Muscle of leg (tissue), 16 donors: ENCODE measurements at places on chromosomes 7 and 10. TPM values are rescaled to one million over a fixed set of nuclear protein-coding genes. Genes with fewer than 3 reads are reported as not detected.

- DNase-seq = no peak
Observed at GRCh38 chr10:48742891-48743860, 58.5 kb downstream of the WDFY4 start.

DNA sequence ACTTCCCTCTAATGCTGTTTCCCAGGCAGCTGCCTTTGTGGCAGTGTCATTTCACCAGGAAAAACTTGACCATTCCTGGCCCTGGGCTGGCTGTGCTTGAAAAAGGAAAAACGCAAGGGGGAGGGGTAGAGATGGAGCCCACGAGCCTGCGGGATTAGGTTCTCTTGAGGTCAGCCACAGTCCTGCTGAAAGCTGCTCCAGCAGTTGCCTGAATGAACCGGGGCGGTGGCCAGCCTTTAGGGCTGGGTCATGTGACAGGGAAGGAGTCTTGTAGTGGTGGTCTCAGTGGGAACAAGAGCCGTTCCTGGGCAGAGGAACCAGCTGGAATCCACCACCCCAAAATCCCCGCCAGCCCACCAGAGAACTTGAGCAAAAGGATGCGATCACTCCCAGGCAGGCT is 51.2 kb upstream of the LRRC4 start:
- no peak for DNase-seq

The POLR2J gene
- total RNA-seq = 45.7 TPM

The C10orf53 gene
- total RNA-seq = not detected

The FFAR4 gene
- not detected for total RNA-seq

The TRIM73 gene
- 1.6 TPM for total RNA-seq

GRCh38 chr7:156155988-156156733 is 343.9 kb upstream of the SHH start:
- peak; percentile 25 for DNase-seq

The AUTS2 gene
- total RNA-seq = 28.6 TPM

The IFIT5 gene
- 12.2 TPM for total RNA-seq

GRCh38 chr10:11106621-11107374 is 89.1 kb downstream of the CELF2 start:
- DNase-seq = no peak

The DNAJC12 gene
- total RNA-seq = 8.5 TPM

DNA sequence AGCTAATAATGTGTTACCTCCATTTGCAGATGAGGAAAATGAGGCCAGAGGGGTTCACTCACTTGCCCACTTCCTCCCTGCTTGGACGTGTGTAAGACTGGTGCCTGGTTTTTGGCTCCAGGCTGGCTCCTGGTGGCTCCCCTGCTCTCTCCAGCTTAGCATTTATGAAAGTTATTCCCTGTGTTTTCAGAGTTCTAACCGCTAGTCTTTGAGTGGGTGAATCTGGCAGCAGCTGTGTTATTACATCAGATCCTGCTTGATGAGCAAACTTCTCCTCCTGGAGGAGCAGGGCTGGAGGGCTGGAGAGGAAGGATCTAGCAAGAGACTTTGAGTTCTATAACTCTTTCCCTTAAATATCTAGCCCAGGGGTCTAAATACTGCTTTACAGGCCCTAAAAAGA is 80.9 kb upstream of the AGBL3 start:
- peak; percentile 88 for DNase-seq

DNA sequence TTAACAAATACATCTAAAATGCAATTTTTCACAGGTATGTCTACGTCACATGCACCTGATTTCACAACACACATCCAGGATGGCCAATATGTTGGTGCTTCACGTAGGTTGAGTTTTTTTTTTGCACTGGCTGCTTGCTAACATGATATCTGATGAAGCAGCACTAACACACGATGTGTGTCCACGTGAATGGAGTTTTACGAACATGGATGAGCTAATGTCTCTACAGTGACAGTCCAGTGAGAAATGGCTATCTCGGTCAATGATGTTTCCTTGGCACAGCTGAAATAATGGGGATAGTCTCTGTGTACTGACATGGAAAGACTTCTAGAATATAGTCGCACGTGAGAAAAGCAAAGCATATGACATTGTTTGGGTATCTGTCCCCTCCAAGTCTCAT is 563.9 kb upstream of the ADARB2 start:
- no peak for DNase-seq

DNA sequence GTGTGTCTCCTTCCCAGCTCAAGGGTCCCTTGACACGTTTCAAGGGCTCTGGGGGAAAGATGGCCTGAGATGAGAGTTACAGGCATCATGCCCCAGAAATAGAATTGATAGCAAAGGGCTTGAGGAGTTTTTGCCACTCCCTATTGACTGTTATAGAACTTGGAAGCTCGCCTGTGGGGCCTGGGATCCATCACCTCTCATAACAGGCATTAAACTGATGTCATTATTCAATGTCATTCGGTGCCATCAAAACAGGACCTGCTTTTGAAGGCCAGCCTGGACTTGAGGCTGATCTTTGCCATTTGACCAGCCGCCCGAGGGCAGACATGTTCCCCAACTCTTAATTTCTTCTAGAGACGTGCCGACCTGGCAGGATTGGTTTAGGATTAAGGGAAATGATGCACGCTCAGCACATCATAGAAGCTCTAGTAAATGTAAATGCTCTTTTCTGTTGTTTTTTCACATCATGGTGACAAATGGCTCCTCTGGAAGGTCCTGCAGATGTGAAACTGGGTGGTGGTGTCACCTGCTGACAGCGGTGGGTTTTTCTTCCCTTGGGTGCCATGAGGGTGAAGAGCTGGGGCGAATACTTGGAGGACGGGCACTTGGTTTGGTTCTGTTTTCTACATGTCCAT is 16.7 kb upstream of the KLF6 start:
- no peak for DNase-seq

- no peak for DNase-seq
Observed at GRCh38 chr7:94580601-94581000, 71.0 kb downstream of the CASD1 start.

GRCh38 chr7:151046603-151047573 is 1.4 kb upstream of the ASIC3 start:
- DNase-seq = peak; percentile 71

- DNase-seq = no peak
Observed at GRCh38 chr7:36929791-36930190, 205.5 kb upstream of the AOAH start.

The SVIL gene
- 129 TPM for total RNA-seq

The LRRC4 gene
- total RNA-seq = 2.0 TPM

The PTF1A gene
- total RNA-seq = not detected

- DNase-seq = no peak
Observed at GRCh38 chr7:42189535-42189934, 47.5 kb downstream of the GLI3 start.

The ADRB1 gene
- total RNA-seq = 0.09 TPM

GRCh38 chr7:47300472-47301104 is 281.3 kb downstream of the TNS3 start:
- no peak for DNase-seq

DNA sequence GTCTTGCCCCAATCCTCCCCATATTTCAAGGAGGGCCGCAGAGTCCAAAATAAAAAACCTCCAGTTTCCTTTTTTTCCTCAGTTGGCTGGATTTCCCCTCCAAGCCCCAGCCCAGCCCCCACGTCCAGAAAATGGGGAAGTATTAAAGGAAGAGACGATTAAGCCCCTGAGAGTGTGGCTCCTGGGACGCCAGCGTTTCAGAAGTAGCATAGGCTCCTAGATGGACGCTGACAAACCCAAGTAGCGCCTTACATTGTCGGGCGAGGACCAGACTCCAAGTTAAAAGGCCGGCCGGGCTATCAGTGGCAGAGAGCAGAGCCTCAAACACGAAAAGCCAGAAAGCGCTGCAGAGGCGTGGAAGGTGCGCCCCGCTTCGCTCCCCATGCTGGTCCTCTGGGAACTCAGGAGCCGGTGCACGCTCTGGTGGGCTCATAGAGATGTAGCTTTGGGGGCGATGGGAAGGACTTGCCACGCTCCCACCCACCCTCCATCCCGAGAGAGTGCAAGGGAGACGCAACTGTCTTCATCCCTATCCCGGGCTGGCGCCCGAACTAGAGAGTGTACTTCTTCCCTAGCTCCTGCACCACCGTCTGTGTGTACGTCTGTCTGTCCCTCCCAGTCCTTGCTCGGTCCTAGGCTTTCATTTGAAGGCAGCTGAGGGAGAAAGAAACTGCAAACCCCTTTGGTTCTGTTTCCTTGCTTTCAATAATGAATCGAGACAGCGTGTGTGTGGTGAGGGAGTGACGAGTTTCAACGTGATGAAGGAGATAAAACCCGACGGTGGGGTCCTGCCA is 6.3 kb upstream of the EMX2 start:
- DNase-seq = no peak
